ENCODE measurements at places on chromosomes 2 and 18.

DNA sequence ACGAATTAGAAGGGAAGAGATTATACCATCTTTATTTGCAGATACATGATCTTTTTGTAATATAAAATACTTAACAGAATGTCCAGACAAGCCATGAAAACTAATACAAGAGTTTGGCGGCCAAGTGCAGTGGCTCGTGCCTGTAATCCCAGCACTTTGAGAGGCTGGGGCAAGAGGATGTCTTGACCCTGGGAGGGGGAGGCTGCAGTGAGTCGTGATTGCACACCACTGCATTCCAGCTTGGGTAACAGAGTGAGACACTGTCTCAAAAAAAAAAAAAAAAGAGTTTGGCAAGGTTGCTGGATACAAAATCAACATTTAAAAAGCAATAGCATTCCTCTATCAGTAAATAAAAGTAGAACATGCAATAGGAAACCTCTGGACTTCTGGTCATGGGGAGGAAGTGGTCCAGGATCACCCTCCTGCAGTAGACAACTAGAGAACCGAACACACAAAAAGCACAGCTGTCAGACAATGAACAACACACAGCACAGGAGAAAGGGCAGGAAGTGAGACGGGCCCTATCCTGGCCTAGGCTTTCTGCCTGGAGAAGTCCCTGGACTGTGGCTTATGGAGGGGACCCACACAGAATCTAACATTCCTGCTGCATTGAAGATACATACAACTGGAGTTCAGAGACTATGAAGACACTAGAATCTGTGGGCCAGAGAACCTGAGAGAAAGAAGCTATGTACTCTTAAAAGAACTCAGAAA lies 118.9 kb upstream of the ARL4C start:
- no peak for DNase-seq

DNA sequence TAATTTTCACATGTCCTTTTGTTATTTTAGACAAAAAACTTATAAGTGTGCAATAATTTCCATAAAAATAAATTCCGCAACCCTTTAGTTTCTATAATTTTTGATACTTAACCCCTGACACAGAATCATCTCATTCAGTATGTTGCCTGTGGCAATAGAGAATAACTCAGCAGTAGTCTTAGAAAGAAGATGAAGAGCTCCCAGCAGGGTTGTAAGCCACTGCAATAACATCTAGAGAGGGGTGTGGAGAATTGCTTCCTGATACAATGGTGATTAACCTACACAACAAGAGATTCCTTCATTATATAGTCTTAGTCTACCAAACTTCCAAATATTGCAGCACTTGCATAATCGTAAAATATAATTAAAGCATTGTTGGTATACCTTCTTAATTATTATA lies 118.9 kb downstream of the TMX3 start:
- no peak for DNase-seq

DNA sequence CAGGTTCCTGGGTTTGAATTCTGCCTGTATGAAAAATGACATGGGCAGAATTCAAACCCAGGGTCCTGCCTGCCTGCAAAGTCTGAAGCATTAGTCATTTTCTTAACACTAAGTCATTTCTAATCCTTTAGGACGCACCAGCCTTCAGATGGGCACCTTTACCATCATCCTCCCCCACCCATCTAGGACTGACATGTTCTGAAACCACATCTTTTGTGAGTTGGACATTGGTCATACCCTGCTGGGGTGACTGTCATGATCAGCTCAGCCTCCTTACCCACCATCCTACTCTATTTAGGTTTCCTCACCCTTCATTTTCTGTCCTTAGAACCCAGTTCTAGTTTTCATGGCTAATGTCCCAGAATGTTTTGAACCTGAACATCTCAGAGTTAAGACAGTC lies 104.9 kb downstream of the TRIB2 start:
- no peak for DNase-seq

GRCh38 chr18:74949611-74950010 lies 259.3 kb downstream of the PTGR3 start:
- no peak for DNase-seq

DNA sequence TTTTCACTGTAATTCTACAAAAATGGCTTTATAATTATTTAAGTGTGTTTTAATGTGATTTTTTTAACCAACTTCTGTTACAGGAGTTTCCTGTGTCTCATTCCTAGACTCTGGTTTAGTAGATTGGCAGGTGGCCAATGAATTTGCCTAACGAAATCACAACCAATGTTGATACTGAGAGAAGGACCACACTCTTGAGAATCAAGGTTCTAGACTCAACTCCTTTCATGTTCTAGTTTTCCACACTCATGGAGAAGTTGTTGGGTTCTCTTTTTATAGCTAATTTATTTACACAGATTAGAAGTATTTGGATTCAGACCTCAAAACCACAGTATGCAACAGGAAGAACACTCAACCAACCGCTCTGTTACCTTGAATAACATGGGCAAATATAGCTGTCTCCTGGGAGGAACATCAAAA lies 22.6 kb upstream of the USP34 start:
- DNase-seq = no peak

DNA sequence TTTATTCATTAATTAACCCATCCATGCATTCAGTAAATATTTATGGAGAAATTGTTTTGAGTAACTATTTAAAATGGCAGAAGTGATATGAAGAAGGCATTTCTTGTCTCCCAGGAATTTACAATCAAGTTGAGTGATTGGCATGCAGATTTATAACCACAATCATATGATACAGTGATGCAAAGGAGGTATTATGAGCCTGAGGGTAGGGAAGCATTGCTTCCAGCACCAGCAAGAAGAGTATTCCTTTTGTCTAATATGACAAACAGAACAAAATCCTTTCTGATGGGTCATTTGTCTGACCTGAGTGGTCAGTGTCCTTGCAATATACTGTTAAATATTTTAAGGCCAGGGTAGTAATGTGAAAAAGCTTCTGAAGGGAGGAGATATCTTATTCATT lies 244.2 kb upstream of the RGPD4 start:
- no peak for DNase-seq

GRCh38 chr18:27861539-27861938 lies 315.4 kb downstream of the CDH2 start:
- peak; percentile 51 for DNase-seq

DNA sequence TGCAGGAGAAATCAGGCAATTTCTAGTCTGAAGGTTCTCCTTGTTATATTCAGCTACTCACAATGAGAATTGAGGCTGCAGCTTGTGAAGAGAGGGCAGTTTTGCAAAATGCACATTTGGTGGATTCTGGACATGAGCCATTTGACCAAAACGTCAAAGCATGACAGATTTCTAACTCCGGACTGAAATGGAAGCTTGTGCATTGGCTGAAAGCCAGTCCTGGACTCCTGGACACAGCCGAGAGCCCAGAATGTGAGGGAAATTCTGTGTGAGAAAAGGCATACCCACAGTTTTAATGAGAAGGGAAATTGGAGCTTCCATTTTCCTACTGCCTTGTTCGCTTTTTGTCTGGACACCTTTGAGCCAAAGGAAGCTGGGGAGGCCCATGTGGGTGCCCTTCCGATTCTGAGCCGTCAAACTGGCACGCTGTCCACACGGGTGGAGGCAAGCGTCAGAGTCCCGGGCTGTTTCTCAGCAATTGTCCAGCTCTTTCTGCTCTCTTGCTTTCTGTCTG lies 23.7 kb upstream of the ROCK2 start:
- DNase-seq = no peak

DNA sequence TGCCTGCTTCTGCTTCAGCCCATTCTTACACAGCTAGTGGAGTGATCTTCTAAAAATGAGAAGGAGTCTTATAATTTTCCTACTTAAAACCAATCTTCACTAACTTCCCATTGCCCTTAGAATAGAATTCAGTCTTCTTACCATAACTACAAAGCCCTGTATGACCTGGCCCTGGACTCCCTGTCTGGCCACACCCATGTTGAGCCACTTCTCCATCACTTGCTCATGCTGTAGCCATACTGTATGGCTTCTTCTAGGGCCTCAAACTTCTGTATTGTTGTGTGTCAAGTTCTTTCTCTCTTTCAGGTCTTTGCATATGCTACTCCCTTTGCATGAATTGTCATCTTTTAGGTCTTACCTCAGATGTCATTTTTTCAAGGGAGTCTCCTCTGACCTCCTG lies 11.2 kb downstream of the DGUOK start:
- DNase-seq = no peak

GRCh38 chr2:216634370-216635148 lies 1.3 kb downstream of the IGFBP2 start:
- DNase-seq = no peak

DNA sequence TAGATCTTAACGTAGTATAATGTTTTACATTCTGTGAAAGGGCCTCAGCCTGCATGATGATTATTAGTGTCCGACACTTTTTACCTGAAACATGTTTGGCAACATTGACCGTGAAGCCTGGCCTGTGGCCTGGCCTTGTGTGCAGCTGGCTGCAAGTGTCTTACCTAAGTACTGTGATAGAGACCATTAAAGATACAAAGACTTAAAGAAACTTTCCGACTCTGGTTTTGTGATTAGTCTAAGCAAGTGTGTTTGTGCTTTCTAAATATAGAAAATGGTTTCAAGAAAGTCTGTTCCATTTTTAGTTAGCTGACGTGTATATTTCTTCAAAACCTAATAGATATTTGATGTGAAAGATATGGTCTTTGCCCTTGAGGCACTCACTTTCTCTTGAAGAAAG lies 601.8 kb downstream of the LRP1B start:
- no peak for DNase-seq

DNA sequence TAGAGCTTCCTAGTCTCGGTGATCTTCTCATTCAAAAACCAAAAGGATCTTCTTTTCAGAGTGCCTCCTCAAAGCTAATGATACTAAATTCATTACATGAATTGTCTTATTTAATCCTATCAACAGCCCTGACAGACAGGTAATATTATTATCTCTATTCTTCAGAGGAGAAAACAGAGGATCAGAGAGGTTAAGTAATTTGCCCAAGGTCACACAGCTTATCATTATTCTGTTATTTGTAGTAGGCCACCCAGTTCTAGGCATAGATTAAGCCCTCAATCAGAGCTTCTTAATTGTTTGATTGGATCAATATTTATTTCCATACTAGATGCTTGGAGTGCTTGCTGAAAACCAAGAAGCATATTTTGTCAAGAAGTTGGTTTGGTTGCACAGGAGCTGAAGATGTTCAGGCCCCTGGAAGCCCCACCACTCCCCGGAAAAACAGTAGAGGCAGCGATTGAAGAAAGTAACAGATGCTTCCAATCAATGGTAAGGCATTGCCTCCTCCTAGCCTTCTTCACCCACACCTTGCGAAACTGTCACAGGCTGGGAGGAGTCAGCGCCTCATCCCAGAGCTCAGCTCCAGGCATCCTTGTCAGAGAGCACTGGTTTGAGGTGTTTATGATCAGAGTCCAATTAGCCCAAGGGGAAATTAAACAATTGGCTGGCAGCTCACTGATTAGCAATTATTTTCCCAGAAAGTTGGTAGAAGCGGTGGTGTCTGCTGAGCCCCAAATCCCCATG lies 487.2 kb downstream of the BCL11A start:
- DNase-seq = no peak

GRCh38 chr2:187369471-187369870 lies 78.6 kb downstream of the CALCRL start:
- DNase-seq = no peak

GRCh38 chr2:127525691-127526131 lies 578 bp downstream of the IWS1 start:
- DNase-seq = no peak
